Lower lobe of right lung (tissue), 2 donors: ENCODE measurements at places on chromosomes 3 and 15. TPM values are rescaled to one million over a fixed set of nuclear protein-coding genes. Genes with fewer than 3 reads are reported as not detected.

GRCh38 chr15:51856714-51857380 lies 27.4 kb downstream of the TMOD3 start:
- H3K36me3 ChIP-seq, result no peaks in the 10 kb centered on the region
- H3K27me3 ChIP-seq, result no peaks in the 10 kb centered on the region
- H3K27ac ChIP-seq, result no peak overlapping the region

The BTD gene
- total RNA-seq, result 24.2 TPM

The CPLX3 gene
- total RNA-seq, result not detected

GRCh38 chr3:110166791-110167190 lies 829.4 kb upstream of the DPPA4 start:
- no peak overlapping the region for H3K27ac ChIP-seq
- H3K4me1 ChIP-seq, result no peaks in the 10 kb centered on the region
- no peak overlapping the region for H3K4me3 ChIP-seq
- no peaks in the 10 kb centered on the region for H3K27me3 ChIP-seq
- DNase-seq, result no peak

DNA sequence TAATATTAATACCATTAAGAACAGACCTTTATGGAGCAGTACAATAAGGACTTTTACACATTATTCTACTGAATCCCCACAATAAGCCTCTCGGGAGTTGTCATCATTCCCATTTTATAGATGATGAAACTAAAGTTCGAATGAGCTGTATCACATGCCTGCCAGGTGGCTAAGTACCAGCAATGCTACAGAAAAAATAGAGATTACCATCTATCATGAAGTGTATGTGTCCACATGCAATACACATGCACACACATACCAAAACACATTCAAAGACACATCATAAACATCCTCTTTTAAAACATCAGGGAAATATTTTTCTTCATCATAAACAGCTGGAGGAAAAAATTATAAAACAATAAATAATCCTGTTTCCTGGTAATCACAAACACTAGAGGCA lies 136.6 kb downstream of the SUCLG2 start:
- peaks cover 61% of the 10 kb centered on the region for H3K36me3 ChIP-seq
- no peaks in the 10 kb centered on the region for H3K27me3 ChIP-seq
- H3K27ac ChIP-seq, result no peak overlapping the region

The ANP32A gene
- 129 TPM for total RNA-seq

The ACTRT3 gene
- 0.92 TPM for total RNA-seq

GRCh38 chr3:136949146-136949545 lies 8.6 kb upstream of the IL20RB start:
- peaks cover 23% of the 10 kb centered on the region for H3K36me3 ChIP-seq
- no peaks in the 10 kb centered on the region for H3K27me3 ChIP-seq
- H3K4me1 ChIP-seq, result peaks cover 21% of the 10 kb centered on the region

The IGSF11 gene
- 1.1 TPM for total RNA-seq

The MUC4 gene
- 7.9 TPM for total RNA-seq

The ISL2 gene
- total RNA-seq, result 0.38 TPM

The CLDN11 gene
- 22.4 TPM for total RNA-seq

- no peak overlapping the region for H3K27ac ChIP-seq
- H3K4me3 ChIP-seq, result no peak overlapping the region
- DNase-seq, result no peak
Observed at GRCh38 chr3:66991459-66991858, 6.6 kb upstream of the KBTBD8 start.

DNA sequence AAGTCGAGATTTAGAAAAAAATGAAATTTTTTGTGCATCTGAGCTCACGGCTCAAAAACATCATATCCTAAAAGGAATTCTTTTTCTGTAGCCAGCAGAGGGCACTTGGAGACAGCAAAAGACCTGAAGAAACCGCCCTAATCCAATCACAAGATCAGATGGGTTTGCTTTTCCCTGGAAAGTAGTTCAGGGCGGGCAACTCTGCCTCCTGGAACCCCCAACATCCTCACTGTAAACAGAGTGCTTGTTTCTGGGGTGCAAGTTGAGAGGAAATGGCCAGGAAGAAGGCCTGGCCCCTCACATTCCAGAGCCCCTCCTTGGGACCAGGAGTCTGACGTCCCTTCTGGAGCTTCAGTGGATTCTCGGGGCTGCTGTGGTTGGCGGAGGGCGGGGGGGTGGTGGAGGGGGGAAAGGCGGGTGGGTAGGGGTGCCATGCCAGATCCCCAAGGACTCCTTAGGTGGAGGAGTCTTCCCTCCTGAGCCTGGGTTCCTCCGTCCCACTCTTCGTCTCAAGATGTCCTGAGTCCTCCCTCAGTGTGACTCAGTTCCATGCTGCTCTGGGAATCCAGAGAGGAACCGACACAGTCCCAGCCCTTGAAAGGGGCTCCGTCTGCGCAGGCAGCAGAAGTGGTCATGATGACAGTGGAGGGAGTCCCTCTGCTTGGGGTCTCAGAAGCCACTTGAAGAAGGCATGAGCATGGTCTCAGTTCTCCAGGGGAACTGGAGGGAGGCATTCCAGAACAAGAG lies 35.9 kb downstream of the CCK start:
- no peak for DNase-seq
- no peak overlapping the region for H3K4me3 ChIP-seq
- no peak overlapping the region for H3K27ac ChIP-seq

The WDR93 gene
- 1.2 TPM for total RNA-seq

- no peaks in the 10 kb centered on the region for H3K27me3 ChIP-seq
- no peak overlapping the region for H3K27ac ChIP-seq
- H3K4me1 ChIP-seq, result no peaks in the 10 kb centered on the region
- no peaks in the 10 kb centered on the region for H3K36me3 ChIP-seq
Observed at GRCh38 chr3:68142441-68142840, 488.0 kb upstream of the SUCLG2 start.

DNA sequence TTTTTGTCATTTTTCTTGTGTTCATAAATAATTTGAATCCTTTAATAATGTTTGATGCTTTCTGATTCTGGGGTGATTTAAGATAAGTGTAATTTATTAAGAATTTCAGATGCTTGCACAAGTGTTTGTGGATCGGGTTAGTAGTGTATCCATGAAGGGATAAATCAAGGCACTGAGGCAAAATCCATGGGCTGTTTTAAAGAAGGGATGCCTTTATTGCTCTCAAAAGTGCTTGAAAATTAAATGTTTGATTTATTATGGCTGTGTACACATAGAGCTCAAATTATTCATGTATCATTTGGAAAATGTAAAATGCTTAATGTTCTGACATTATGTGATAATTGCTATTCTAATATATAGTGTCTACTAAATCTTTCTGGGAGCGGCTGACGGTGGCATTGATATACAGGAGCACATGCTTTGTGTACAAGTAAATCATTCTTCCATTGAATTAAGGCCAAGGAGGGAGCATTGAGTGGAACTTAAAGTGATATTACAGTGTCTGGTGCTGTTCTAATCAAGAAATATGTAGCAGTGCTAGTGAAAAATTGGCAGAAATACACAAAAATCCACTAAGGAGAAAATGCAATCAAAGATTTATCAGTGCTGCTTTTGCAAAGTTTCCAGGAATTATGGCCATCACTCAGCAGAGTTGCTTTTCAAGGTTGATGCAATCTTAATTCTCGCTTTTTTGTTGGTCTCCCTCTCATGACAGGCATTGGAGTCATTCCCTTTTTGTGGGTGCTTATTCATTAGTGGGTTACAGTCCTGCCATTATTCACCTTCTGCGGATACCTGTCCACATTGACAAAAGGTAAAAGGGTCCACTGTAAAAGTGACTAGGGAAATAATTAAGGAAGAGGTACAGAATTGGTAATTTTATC lies 181.6 kb downstream of the MFSD1 start:
- no peak overlapping the region for H3K4me3 ChIP-seq
- no peak overlapping the region for H3K27ac ChIP-seq
- no peaks in the 10 kb centered on the region for H3K27me3 ChIP-seq
- DNase-seq, result no peak
- no peaks in the 10 kb centered on the region for H3K4me1 ChIP-seq
- H3K36me3 ChIP-seq, result no peaks in the 10 kb centered on the region

The CCRL2 gene
- 23.5 TPM for total RNA-seq

DNA sequence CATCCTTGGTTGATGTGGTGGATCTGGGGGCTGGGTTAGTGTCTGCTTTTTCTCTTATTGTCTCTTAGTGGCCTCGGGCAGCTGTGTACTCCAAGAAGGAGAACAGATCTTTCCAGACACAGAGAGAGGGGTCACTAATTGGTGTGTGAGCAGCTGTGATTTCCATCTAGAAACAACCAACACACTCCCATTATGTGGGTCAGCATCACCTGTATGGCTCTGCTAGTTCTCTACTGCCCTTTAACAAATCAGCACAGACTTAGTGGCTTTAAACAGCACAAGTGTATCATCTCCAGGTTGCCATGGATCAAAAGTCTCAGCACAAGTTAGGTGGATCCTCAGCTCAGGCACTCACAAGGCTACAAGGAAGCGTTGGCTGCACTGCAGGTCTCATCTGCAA lies 156.8 kb downstream of the LRTM1 start:
- no peak overlapping the region for H3K4me3 ChIP-seq
- no peaks in the 10 kb centered on the region for H3K27me3 ChIP-seq
- DNase-seq, result no peak
- no peaks in the 10 kb centered on the region for H3K36me3 ChIP-seq

GRCh38 chr3:37492468-37492867 lies 318.1 kb upstream of the LRRFIP2 start:
- no peaks in the 10 kb centered on the region for H3K27me3 ChIP-seq
- H3K4me1 ChIP-seq, result peaks cover 35% of the 10 kb centered on the region
- peak overlapping the region; percentile 58 for H3K27ac ChIP-seq
- H3K4me3 ChIP-seq, result no peak overlapping the region
- H3K36me3 ChIP-seq, result peaks cover 7% of the 10 kb centered on the region

GRCh38 chr15:78811825-78812183 lies 540 bp upstream of the ADAMTS7 start:
- H3K27me3 ChIP-seq, result peaks cover 21% of the 10 kb centered on the region
- peak overlapping the region; percentile 82 for H3K27ac ChIP-seq
- DNase-seq, result peak; percentile 52
- H3K4me3 ChIP-seq, result peak overlapping the region; percentile 77
- H3K36me3 ChIP-seq, result no peaks in the 10 kb centered on the region

DNA sequence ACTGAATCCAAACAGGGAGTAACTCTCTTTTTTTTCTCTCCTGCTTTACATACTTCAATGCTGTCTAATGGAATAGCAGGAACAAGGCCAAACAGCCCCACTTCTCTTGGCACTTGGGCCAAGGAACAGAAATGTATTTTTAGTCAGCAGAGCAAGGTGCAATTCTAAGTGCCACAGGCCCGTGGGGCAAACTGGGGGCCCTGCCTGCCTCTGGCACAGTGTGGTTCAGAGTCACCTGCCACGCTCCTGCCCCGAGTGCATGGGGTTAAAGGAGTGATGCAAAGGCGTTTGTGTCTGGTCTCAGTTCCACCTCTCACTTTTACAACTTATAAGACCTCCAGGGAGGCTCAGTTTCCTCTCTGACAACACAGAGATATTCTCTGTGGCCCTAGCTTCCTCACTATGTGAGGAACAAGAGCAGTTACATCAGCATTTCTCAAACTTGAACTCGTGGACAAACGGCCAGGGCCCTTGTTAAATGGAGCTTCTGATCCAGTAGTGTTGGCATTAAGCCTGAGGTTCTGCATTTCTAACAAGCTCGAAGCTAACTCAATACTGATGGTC lies 51.3 kb downstream of the LRIG1 start:
- peak overlapping the region; percentile 44 for H3K27ac ChIP-seq
- no peaks in the 10 kb centered on the region for H3K27me3 ChIP-seq
- H3K36me3 ChIP-seq, result no peaks in the 10 kb centered on the region
- DNase-seq, result no peak

- DNase-seq, result no peak
- no peaks in the 10 kb centered on the region for H3K4me1 ChIP-seq
- no peak overlapping the region for H3K27ac ChIP-seq
- H3K36me3 ChIP-seq, result peaks cover 79% of the 10 kb centered on the region
- no peaks in the 10 kb centered on the region for H3K27me3 ChIP-seq
- no peak overlapping the region for H3K4me3 ChIP-seq
Observed at GRCh38 chr3:97940034-97940433, 32.2 kb downstream of the RIOX2 start.

GRCh38 chr3:159275741-159276140 lies 473.9 kb downstream of the MFSD1 start:
- H3K36me3 ChIP-seq, result no peaks in the 10 kb centered on the region
- no peaks in the 10 kb centered on the region for H3K4me1 ChIP-seq
- H3K27ac ChIP-seq, result no peak overlapping the region

DNA sequence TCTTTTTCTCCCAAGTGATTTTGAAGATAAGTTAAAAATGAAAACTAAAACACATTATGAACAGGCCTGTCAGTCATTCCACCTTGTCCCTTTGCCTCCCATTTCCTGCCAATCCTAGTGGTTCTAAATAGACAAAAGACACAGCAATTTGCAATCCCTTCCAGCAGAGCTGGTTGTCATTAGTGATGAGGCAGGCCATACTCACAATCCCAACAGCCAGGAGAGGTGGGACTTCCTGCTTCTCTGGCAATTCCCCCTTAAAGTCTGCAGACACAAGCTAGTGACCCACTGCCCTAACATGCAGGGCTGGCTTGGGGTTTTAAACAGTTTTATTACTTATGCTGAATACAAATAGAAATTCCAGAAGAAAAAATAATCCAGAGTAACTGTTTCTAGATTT lies 38.4 kb upstream of the RBP1 start:
- no peaks in the 10 kb centered on the region for H3K36me3 ChIP-seq
- H3K27ac ChIP-seq, result no peak overlapping the region
- H3K27me3 ChIP-seq, result no peaks in the 10 kb centered on the region

DNA sequence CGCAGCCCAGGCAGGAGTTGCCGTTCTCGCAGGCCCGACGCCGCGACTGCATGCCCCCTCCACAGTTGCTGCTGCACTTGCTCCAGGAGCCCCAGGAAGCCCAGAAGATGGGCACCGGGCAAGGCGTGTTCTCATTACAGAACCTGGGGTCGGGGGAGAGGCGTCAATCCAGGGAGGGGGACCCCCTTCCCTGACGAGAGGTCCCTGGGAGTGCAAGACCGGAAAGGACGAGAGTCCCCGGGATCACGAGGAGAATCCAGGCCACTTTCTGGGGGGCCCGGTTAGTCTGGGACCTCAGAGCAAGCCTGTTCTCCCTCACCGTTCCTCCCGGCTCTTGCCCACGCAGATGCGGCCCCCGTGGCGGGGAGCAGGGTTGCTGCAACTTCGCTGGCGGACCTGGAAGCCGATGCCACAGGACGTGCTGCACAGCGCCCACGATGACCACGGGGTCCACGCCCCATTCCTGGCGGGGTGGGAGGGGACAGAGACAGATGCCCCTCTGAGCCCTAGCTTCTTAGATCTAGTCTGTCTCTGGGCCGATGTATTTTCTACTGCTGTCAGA lies 113.9 kb downstream of the SEMA5B start:
- H3K36me3 ChIP-seq, result no peaks in the 10 kb centered on the region
- no peak for DNase-seq
- peaks cover 23% of the 10 kb centered on the region for H3K27me3 ChIP-seq
- H3K27ac ChIP-seq, result no peak overlapping the region
- H3K4me1 ChIP-seq, result no peaks in the 10 kb centered on the region
- no peak overlapping the region for H3K4me3 ChIP-seq

The DOCK3 gene
- 1.5 TPM for total RNA-seq

DNA sequence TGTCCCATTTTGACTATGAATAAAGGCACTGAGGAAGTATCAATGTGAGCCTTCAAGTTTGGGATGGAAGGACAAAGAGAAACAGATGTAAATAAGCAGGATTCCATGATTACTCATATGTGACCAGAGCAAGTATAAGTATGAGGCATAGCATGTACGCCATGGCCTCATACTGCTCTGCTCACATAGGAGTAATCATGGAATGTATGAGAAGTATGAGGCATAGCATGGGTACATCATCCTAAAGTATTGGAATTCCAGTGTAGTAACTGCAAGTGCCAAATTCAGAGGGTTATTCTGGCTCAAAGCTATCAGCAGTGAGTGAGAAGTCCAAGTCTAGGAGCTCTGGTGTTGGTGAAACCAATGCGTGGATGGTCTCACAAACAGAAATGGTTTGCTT lies 81.2 kb upstream of the WDR72 start:
- DNase-seq, result no peak
- no peak overlapping the region for H3K27ac ChIP-seq
- peaks cover 12% of the 10 kb centered on the region for H3K4me1 ChIP-seq
- no peaks in the 10 kb centered on the region for H3K27me3 ChIP-seq
- no peaks in the 10 kb centered on the region for H3K36me3 ChIP-seq
- H3K4me3 ChIP-seq, result no peak overlapping the region

The ZNF860 gene
- 1.6 TPM for total RNA-seq

The SLC12A8 gene
- 9.1 TPM for total RNA-seq
